Ascending aorta (tissue), 2 donors: ENCODE measurements at places on chromosomes 4 and X.

- DNase-seq = no peak
These were observed 131.6 kb upstream of the SCML1 start for GRCh38 chrX:17605676-17606075.

DNA sequence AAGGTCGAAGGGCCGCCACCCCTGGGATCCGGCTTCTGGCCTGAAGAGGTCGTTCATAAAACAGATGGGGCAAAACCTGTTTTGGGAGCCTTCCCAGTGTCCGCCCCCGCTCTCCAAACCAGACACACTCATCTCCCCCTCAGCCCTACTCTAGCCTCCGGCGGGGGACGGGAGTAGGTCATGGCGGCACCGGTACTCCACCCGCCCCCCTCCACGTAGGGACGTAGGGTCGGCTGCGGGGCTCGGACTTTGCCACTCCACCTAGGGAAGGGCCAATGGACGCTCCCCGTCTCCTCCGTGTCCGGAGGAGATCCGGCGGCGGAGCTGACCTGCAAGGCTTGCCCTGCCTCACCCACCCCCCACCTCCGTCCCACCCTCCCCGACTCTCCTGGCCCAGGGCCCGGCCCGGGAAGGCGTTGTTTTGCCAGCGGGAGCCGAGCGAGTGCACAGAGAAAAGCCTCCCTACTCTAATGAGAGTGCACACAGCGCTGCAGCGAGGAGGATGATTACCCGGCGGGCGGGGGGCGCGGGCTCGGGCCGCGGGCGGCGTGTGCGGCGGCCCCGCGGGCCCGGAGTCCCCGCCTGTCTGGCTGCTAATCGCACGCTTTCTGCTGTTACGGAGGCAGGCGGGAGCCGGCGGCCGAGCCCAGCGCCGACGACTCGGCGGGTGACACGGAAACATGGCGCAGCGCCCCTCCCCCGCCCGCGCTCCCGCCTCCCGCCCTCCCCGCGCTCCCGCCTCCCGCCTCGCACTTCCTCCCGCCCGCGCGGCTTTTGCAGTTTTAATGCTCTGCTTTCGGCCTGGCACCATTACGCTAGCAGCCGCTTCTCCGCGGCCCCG, 8.3 kb upstream of the BCOR start:
- DNase-seq = no peak

DNA sequence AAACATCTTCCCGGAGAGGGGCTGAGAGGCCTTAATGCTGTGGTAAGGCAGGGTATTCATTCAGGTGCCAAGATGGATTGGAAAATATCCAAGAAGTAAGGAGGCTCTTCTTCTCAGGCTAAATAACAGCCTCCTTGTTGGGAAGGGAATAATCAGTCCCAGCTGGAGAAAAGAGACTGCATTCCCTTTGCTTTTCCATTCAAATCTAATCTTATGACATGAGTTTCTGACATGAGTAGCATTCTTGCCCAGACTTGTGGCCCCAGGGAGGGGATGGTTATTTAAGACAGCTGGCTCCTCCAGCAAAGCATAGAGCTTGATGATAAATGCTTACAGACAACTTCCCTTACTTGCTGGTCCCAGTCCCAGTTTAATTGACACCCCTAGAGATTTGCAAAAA, 98.3 kb downstream of the DCLK2 start:
- DNase-seq = no peak

DNA sequence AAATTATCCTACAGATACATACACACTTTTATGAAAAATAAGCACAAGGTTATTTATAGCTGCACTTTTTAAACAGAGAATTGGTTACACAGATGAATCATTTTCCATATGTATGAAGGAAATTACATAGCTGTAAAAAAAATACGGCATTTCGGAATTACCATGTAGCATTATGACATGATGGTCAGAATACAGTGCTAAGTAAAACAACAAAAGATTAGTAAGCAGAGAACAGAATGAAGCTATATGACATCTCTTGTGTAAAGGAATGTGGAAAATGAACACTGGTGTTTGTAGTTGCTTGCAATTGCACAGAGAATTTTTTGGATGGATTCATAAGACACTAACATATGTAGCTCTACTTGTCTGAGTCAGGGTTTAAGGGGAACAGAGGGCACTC, 1222.0 kb upstream of the PRKX start:
- no peak for DNase-seq

GRCh38 chr4:150479657-150480056, 102.3 kb upstream of the MAB21L2 start:
- DNase-seq = no peak

GRCh38 chr4:153758688-153759406, 977 bp downstream of the RNF175 start:
- DNase-seq = no peak

GRCh38 chrX:135324463-135324862, 15.2 kb downstream of the ETDC start:
- DNase-seq = no peak

GRCh38 chr4:159776961-159777360, 674.1 kb downstream of the RAPGEF2 start:
- DNase-seq = no peak

DNA sequence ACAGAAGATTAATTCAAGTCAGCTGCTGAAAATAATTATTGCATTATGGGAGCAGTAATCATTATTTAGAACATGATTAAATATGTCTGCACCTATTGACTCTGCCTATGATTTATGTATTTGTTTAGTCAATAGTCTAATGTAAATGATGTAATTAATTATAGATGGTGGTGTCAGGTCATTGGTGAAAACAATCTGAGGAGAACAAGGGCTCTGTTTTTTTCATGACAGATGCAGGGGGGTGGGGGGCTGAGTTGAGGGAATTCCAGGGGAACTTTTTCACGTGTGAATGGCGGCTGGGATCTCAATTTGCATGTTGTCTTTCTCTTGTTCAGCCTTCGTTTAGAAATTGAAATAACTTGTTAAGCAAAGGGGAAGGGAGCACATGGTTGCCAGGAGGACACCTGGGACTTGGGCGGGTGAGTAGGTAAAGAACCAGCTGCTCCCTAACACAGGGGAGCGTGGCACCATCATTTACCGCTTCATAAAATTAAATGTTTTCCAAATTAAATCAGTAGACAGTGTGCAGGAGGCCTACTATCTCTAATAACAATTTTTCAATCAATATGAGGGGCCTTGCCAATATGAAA, 65.4 kb downstream of the NKX6-1 start:
- DNase-seq = no peak

DNA sequence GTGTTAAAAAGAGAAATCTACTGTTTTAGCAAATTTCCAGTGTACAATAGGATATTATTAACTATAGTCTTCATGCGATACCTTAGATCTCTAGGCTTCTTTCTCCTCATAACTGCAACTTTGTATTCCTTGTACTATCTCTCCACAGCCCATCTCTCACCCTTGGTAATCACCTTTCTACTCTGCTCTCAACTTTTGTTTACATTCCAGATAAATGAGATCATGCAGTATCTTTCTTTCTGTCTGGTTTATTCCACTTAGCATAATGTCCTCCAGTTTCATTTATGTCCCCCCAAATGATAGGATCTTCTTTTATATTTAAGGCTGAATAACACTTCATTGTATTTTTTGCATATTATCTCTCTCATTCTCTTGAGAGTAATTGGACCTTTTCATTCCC, 165.5 kb downstream of the HS3ST1 start:
- DNase-seq = no peak

GRCh38 chrX:40237731-40238178, 140.0 kb upstream of the BCOR start:
- no peak for DNase-seq
